ENCODE measurements at places on chromosomes 6 and 20.

DNA sequence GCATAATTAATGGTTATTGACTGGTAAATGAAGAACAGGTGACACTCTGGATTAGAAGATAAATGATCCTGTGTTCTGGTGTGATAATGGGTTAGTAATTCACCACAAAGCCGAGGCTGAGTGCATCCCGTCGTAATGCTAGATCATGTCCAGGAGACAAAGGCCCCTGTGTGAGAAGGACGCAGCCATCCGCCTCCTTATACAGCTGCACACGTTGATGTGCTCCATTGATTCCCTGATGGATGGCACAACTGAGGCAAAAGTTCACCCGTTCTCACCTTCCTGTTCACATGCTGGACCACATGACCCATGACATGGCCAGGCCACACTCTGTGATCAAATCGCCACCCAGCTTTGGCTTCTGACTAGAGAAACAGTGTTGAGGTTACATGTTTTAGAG, 136.1 kb downstream of the FOXC1 start:
- DNase-seq, result no peak

- DNase-seq, result no peak
These were observed 45.4 kb downstream of the SYNJ2 start for GRCh38 chr6:158026901-158027589.

DNA sequence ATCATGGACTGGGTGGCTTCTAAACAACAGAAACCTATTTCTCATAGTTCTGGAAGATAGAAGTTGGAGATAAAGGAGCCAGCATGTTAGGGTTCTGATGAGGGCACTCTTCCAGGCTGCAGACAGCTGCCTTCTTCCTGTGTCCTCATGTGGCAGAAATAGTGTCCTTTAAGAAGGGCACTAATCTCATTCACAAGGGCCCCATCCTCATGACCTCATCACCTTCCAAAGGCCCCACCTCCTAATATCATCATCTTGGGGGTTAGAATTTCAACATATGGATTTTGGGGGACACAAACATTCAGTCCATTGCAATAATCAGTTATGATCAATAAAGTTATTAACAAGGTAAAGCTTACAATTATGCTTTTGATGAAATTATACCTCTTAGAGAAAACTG, 130.8 kb upstream of the SLC22A23 start:
- no peak for DNase-seq

GRCh38 chr6:161301338-161301737, 27.5 kb upstream of the AGPAT4 start:
- no peak for DNase-seq
